Activated CD4-positive, alpha-beta T cell treated with anti-CD3 and anti-CD28 coated beads, Interleukin-2, amount 50 U/mL, for 16 hours (primary cell): ENCODE measurements at places on chromosomes 6 and 20.

GRCh38 chr6:26311385-26312095, 53.5 kb upstream of the BTN3A2 start:
- DNase-seq = peak; percentile 90

DNA sequence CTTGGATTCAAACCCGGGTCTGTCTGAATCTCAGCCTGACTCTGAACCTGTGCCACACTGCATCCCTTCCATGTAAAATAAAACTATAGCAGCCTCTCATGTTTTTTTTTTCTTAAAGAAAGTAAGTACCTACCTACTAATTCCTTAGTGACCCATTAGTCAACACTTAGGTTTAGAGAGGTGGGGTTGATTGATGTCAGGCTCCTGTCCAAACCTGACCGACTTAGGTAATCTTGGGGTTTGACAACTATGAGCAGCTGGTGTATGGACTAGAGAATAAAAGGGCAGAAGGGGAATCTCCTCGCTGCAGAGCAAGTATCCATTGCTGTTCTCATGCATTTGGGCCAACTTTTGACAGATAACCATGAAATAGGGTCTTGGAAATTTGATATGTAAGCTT, 6.5 kb downstream of the NKAIN2 start:
- DNase-seq = no peak

DNA sequence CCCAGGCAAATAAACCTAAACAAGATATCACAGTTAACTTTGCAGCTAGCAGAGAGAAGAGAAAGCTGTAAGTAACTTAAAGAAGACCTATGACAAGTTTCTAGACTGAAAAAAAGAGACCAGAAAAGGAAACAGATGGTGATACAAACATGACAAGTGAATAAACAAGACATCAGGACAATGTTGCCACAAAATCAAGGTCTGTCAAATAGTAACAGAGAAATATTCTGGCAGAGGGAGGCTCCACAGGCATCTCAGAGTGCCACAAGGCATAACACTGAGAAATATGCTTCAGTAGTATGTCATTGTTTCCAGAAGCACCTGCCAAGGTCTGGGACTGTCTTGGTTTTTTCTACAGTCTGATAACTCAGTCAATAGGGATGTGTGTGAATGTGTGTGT, 332.2 kb downstream of the KHDRBS2 start:
- DNase-seq = no peak

DNA sequence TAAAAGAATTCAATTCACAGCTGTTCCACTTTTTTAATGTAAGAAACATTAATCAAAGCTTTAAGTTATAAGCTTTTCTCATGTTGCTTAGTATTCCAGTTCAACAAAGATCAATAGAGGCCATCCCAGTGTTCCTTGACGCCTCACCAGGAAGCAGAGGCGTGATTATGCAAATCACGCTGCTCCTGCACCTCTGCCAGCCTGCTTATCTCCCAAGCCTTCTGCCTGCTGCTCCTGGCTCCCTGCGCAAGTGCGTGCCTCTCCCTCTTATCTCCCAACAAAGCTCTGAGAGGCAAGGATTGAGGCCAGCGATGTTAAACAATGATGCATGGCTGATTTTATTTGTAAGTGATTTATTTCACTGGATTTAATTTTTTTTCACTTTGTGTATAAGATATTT, 42.8 kb downstream of the INSM1 start:
- no peak for DNase-seq

DNA sequence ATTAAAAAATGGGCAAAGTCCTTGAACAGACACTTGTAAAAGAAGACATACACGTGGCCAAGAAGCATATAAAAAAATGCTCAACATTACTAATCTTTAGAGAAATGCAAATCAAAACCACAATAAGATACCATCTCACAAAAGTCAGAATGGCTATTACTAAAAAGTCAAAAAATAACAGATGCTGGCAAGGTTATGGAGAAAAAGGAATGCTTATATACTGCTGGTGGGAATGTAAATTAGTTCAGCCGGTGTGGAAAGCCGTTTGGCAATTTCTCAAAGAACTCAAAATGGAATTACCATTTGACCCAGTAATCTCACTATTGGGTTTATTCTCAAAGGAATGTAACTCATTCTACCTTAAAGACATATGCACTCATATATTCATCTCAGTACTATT, 166.6 kb downstream of the KHDC1L start:
- DNase-seq = no peak

- peak; percentile 11 for DNase-seq
Measured at GRCh38 chr6:140051521-140052512, 677.4 kb upstream of the CITED2 start.

- DNase-seq = no peak
Measured at GRCh38 chr6:159609652-159610178, 83.3 kb downstream of the SOD2 start.

GRCh38 chr6:36615018-36615761, 21.0 kb downstream of the SRSF3 start:
- peak; percentile 53 for DNase-seq

DNA sequence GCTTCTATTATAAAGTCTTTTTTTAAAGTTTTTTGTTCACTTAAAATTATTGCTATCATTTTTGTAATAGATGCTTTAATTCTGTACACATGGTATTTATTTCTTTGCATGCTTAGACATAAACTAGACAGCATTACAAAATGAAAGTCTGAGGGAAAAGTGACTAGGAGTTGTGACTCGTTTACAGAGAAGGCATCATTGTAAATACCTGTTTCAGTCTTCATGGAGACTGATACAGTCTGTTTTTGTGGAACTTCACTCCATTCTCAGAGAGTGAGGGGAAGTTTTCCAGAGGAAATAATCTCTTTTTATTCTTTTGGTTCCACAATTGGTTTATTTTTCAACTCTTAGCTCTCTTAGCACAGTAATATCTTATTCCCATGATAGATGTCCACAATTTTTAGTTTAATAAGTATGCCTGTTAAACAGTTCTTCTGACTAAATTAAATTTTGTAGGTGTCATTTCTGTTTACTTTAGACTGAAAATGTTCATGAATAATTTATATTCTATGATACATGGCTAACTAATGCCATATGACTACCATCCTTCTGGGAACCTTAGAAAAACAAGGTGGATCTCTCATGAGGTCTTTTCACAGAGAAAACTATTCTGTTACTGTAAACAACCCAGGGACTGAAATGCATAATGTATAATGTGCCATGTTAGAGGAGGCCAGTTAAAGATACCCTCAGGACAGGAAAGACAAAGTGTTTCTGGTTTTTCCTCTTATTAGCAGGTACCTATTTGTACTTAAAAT, 69.2 kb downstream of the MYO6 start:
- DNase-seq = no peak

GRCh38 chr6:88238065-88238464, 71.9 kb upstream of the CNR1 start:
- DNase-seq = peak; percentile 2

GRCh38 chr20:17513939-17514338, 17.2 kb downstream of the BFSP1 start:
- DNase-seq = no peak

GRCh38 chr6:81262656-81263055, 489.8 kb downstream of the TENT5A start:
- no peak for DNase-seq

DNA sequence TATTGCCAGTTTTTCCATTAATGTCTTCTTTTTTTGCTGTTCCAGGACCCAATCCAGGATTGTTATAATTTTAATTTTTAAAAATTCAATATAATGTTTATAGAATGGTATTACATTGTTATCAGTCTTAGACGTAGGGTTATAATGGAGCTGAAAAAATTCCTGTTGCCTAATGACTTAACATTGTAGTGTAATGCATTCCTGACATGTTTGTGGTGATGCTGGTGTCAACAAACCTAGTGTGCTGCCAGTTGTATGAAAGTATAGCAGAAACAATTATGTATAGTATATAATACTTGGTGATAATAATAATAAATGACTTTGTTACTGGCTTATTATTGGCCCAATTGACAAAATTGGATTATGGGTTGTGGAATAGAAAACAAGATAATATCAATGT, 30.4 kb downstream of the KIZ start:
- DNase-seq = no peak

GRCh38 chr6:106530502-106530901, 98.8 kb downstream of the RTN4IP1 start:
- DNase-seq = no peak

DNA sequence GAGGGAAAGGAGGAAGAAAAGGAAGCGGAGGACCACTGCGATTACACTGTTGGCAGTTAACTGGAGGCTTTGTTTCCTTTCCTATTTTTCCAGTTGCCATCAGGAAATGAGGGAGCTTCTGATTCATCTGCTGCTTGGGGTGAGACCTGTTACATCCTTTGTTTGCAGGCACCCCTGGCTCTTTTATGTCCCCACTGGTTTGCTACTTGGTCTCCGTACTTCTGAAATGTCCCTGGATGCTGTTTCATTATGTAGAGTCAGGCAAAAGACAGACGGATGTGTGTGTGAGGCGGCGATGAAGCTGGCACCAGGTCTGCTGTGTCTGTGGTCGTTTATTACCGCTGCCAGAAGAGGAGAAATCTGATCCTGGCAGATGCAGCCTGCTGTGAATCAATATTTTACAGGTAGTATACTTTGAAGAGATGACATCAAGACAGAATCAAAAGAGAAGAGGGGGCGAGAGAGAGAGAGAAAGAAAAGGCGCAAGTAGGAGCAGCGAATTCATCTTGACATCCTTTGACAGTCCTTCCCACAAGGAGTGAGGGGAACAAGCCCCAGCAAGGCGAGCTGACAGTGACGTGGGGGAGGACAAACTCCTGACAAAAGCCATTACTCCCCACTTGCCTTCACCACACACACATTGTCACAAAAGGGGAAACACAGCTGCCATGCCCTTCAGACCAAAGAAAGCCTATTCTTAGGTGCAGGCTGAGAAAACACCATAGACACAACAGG, 145.9 kb upstream of the FBXL4 start:
- no peak for DNase-seq

- DNase-seq = no peak
Measured at GRCh38 chr6:170111816-170112582, 178.9 kb downstream of the DLL1 start.

GRCh38 chr6:135144673-135145062, 36.4 kb upstream of the MYB start:
- DNase-seq = peak; percentile 25

DNA sequence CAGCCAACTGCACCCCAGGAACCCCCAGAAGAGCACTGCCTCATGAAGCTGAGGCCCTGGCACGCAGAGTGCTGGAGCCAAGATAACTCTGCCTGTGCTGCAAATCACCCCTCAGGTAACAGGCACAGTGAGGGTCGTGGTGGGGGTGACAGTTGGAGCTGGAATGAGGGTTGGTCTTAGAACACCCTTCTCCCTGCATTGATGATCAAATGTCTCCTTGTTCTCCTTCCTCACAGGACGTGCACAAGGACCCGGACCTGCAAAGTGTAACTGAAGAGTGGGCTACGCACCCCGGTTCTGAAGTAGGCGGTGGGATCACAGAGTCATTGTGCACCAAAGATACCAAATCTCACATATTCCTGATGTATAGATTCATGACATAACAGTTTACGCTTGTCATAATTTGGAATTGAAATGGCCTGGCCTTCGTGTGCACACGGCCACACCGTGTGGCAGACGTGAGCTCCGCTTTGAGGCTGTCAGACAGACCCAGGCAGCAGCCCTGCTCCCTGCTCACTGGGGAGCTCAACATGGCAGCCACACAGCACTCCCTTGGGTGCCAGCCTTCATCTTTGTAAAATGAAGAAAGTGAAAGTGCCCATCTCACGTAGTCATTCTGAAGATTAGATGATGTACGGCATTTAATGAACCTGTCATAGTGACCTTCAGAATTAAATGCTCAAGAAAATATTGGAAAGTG, 8.8 kb downstream of the THBS2 start:
- no peak for DNase-seq

DNA sequence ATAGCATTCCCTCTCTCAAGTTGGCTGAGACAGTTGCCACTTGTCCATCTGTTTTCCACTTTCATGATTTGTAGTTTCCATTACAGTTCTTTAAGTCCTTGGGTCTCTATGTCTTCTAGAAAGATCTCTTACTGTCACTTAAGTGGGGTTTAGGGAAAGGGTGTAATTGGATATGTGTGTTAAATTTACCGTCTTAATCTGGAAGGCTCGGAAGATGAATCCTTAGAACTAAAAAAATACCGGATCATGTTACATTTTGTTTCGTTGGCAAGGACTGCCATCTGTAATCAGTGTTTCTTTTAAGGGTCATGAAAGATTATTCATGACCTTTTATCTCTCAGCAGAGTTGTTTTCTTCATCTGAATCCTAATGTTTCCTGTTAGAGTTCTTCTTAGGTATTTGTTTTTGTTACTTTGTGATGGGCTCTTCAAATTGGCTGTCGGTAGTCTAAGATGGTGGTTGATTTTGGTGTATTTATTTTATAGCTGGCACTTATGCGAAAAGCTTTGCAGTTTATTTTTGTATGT, 21.8 kb upstream of the BTBD3 start:
- no peak for DNase-seq
